ENCODE measurements at places on chromosomes 6 and 20.

DNA sequence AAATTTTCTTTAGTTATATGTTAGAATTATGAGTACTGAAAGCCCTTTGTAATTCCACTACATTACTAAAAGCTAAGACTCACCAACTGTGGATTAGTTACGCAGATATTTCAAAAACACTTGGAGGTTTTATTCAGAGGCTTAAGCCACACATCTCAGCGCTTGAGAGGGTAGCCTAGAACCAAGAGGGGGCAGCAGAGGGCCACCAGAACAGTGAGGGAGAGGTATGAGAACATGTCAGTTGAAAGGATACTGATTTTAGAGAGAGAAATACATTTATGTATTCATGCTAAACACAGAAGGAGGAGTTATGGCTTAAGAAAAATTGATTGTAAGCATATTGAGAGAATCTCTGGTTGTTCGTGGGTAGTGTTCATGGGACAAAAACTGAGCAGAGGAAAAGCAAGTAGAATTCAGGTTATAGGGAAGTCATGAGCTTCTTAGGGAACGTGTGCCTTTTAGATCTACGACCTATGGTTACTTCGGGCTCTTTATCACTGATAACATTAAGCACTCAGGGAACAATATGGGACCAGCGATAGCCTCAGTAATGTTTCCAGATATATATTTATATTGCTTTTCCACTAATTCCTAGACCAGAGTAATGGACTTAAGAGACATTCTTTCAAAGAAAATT, 20.4 kb upstream of the SERINC1 start:
- DNase-seq, result peak; percentile 57

DNA sequence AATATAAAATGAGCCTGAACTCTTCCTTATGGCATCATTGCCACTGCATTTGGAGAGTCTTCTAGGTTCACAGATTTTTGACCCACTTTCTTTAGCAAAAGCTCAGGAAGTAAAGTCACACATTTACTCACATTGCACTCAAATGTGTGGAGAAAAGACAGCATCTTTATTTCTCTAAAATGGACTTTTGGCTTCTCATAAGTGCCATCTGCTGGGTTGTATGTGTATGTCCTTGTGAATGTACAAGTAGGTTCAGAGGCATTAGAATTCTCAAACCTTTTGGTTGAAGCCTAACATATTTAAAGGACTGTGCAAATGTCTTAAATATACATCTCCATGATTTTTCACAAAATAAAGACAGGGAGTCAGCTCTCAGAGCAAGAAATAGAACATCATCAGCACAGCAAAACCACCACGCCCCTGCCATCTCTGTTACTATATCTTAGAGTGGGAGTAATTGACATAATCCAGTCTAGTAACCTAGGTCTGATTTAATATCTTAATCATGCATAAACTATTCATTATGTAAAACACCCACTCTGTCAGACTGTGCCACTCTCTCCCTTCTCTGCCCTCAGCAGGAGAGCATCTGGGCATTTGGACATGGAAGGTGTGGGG, 42.2 kb upstream of the SPTLC3 start:
- DNase-seq, result no peak

GRCh38 chr6:16494793-16495192, 256.4 kb downstream of the GMPR start:
- DNase-seq, result no peak

DNA sequence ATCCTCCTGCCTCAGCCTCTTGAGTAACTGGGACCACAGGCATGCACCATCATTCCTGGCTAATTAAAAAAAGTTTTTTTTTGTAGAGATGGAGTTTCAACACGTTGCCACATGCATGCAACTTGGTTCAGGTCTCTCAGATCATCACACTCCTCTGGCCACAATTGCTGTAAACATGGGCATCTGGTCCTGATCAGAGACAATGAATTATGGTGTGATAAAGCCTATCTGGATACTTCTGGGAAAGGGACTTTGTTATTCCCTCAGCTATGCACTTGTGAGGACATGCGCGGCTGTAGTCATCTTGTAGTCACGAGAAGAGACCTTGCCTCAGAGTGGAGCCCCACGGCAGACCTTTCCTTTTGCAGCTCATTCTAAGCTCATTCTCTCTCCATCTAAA, 210.9 kb upstream of the ZFP64 start:
- DNase-seq, result no peak

DNA sequence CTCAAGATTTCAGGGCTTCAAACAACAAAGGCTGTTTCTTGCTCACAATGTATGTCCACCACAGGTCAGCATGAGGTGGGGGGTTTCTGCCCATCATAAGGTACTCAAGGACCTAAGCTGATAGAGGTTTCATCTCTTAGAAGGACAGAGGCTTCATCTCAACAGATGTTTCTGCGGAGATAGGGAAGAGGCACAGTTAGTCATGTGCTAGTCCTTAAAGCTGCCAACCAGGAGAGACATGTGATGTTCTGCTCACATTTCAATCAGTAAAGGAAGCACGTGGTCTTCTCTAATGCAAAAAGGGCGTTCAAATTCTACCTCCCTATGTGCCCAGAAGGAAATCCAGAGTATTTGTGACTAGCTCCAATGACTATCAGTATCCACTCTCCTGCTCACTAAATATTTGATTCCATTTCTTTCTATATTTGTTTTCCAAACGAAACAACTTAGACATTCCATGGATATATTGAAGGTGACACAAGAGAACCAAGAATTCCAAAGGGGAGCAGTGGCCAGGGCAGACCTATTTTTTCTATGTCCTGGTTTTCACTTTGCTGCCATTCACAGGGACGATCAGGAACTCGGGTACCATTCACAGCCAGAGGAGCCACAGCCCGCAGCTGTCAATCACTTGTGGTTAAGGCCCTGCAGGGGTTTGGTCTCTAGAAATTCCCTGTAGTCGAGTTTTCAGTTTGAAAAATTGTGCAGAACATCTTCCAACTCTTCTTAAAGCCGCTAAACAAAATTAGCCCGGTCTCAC, 173.2 kb upstream of the FOXA2 start:
- DNase-seq, result no peak

DNA sequence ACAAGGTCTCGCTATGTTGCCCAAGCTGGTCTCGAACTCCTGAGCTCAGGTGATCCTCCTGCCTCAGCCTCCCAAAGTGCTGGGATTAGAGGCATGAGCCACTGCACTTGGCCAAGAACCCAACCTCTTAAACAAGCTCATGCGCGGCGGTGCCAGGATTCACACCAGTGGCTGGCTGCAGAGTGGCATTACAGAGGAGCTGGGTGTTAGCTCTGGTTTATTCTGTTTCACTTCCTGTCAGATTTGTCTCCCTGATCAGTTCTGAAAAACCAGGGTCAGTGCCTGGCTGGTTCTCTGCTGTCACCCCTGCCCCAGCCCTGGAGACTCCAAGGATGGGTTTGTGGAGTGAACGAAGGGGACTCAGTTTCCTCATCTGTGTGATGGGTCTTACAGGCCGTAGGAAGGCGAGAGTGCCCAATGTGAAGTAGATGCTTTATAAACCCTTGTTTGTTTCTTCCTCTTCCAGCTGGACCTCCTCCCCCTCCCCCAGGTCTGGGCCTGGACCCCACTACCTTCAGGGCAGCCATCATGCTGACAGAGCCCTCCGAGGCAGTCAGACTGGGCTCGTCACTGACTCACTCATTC, 63.4 kb downstream of the UBE2V1 start:
- DNase-seq, result no peak

DNA sequence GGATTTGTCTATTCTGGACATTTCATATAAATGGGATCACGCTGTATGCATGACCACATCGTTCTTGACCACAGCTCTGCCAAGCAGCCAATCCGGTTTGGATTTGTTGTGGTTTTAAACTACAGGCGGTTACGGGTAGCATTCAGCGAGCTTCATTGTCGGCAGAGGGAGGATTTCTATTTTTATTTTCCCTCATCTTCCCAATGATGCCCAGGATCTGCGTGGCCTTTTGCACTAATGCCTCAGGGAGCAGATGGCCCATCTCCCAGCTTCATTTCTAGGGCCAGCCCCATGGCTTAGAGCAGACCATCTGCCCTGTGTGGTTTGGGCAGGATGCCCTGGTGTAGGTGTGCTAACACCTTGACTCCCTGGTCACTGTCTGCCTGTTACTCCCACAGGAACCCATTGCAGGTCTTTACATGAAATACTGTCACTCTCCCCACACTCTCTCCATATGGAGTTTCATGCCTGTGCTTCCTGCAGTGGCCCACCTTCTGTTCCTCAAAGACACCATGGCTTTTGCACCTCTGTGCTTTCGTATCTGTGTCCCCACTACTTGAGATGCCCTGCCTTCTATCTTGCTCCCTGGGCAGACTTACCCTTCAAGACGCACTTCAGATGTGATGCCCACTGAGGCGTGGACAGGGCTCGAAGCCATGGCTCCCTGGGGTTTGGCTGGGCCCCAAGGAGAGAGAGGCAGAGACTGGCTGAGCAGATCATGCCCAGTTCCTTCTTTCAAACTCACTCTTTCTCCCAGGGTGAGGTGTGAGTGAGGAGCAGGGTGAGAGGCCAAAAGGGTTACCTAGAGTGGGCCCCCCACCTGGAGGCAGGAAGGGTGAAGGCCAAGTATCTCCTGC, 26.0 kb downstream of the SDCBP2 start:
- no peak for DNase-seq

- DNase-seq, result no peak
Observed at GRCh38 chr6:104638841-104639290, 220.9 kb downstream of the HACE1 start.

DNA sequence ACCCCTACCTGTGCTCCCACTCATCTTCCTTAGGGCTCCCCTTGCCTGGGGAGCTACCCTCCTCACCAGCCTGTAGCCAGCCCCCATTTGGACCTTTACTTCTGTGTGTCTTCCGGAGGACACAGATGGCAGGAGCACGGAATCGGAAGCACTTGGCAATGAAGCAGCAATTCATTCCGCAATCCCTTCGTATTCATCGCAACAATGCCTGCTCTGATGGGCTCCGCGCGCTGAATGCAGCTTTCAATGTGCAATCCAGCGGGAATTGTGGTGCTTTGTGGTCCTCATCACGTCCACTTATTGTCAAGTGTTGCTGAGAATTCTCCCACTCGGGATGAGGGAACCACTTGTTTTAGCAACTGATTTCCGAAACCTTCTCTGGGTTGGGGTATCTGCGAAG, 336.0 kb downstream of the DHX35 start:
- no peak for DNase-seq

GRCh38 chr6:44485601-44486401, 98.3 kb downstream of the CDC5L start:
- DNase-seq, result no peak

- no peak for DNase-seq
Observed at GRCh38 chr20:49766979-49767521, 45.6 kb upstream of the SLC9A8 start.

GRCh38 chr6:41288030-41288753, 1.7 kb upstream of the TREM1 start:
- DNase-seq, result no peak

- DNase-seq, result no peak
Observed at GRCh38 chr6:56259234-56260077, 12.1 kb upstream of the COL21A1 start.

GRCh38 chr20:37348792-37349516, 3.0 kb downstream of the SRC start:
- DNase-seq, result no peak

DNA sequence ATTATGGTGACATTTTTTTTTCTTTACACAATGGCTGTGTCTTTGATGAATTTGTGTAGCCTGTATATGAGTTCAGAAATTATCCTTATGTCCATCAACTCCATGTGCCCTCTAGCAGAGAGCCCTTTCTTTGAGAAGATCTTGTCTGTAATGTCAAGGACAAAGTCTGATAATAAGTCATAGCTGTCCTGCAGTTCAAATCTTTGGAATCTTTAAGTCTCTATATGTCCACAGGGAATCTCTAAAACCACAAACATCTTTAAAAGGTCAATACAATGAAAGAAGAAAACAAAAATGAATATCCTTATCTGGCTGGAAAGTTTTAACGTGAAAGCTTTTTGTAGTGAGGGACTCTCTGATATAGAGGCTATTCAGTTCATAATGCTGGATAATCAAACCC, 16.9 kb upstream of the TMEM14A start:
- no peak for DNase-seq

DNA sequence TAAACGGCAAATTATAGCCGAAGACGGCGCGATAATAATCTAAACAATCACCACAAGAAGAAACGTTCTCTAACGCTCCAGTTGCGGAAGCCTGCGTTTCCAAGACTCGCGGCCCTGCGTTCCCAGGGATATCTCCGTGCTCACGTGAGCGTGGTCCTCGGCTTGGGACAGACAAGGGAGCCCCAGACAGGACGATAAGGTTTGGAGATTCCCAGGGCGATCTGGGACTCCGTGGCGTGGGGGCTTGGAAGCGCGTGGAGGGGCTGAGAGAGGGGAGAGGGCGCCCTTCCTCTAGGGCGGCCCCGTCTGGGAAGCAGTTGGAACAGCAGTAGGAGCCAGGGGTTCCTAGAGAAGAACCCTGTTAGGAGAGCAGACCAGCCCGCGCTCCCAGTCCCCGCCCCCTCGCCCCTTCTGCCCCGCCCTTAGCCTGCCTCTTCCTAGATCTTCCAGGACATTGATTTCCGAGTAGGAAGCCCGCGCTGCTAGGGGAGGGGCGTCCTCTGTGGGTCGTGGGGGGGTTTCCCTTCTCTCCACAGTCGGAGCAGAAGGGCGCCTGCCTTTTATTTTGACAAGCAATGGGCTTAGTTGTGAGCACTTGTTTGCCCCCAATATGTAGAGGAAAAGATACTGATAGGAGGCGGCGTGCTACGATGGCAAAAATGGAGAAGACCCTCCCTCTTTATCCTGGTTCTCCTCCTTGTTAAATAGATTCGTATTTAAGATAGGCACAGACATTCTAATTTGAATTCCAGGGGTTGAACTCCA, 10.6 kb downstream of the NRN1 start:
- no peak for DNase-seq

DNA sequence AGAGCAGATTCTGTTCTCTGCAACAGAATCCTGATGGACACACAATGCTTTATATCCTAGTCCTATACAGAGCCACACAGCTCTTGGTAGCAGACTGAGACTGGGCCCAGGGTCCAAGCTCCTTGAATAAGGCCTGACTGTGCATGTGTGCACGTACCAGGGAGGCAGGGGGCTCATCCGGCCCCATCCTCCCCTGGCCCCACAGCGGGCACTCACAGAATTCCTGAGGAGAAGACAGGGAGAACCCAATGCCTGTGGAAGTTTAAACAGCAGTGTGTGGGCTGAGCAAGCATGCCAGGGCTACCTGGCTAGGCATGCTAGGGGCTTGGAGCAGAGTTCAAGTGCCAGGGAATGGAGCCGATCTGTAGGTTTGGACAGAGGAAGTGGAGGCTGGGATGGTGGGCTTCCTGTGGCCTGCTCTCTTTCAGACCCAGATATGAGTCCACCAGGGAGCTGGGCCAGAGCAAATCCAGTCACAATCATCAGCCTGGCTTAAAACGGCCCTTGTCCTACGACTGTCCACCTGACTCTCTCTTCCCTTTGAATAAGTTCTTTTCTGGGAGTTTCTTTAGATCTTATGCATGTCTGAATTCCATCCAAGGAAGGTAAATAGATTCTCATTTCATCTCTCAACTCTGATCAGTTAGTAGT, 74.0 kb downstream of the MRPL14 start:
- no peak for DNase-seq

DNA sequence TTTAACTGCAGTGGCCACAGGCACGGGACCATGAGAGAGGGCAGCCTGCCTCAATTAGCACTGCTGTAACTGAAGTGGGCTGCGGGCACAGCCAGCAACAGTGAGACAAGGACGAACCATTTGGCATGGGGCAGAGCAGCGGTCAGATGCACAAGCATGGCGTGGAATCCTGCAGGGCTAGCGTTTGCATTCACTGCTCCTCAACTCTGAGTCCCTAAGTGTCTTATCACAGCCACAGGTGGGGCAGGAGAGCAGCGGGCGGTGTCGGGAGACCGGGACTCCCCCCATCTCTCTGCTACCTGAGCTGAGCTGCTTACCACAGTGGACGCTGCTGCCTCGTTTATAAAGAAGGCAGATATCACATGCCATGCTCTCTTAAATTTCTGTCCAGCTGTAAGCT, 31.3 kb upstream of the PDE10A start:
- DNase-seq, result no peak

GRCh38 chr20:21229163-21229562, 74.0 kb upstream of the XRN2 start:
- no peak for DNase-seq

All from activated T-cell treated with anti-CD3 and anti-CD28 coated beads, Interleukin-2, amount 50 U/mL, for 4 hours (primary cell).